ENCODE measurements at places on chromosomes 1 and 21. TPM values are rescaled to one million over a fixed set of nuclear protein-coding genes. Genes with fewer than 3 reads are reported as not detected.

FNDC5 gene
- 4.3 TPM for total RNA-seq

DDAH1 gene
- total RNA-seq: 154 TPM

OVAAL gene
- total RNA-seq: not detected

RUNX1 gene
- 62.6 TPM for total RNA-seq

SLC19A2 gene
- 5.6 TPM for total RNA-seq

ESRRG gene
- total RNA-seq: under 0.01 TPM

EXO5 gene
- 10.7 TPM for total RNA-seq

RPE65 gene
- not detected for total RNA-seq

TRIM17 gene
- total RNA-seq: 0.49 TPM

TRIM67 gene
- under 0.01 TPM for total RNA-seq

STUM gene
- 4.6 TPM for total RNA-seq

HMGCS2 gene
- total RNA-seq: not detected

IQCC gene
- 0.97 TPM for total RNA-seq

OPTC gene
- total RNA-seq: not detected

C1QC gene
- total RNA-seq: not detected

ARHGAP29 gene
- 219 TPM for total RNA-seq
